ENCODE measurements at places on chromosomes 1 and 21. TPM values are rescaled to one million over a fixed set of nuclear protein-coding genes. Genes with fewer than 3 reads are reported as not detected.

Gene GNG4
- 0.69 TPM for total RNA-seq

Gene EPHA10
- total RNA-seq: 0.12 TPM

Gene FCRL5
- total RNA-seq: 0.63 TPM

GRCh38 chr1:172359491-172359999 lies 60.9 kb upstream of the C1orf105 start:
- peaks cover 2% of the 10 kb centered on the region for H3K4me1 ChIP-seq
- H3K27me3 ChIP-seq: no peaks in the 10 kb centered on the region
- H3K36me3 ChIP-seq: no peaks in the 10 kb centered on the region
- DNase-seq: no peak

- no peak for DNase-seq
- no peaks in the 10 kb centered on the region for H3K4me1 ChIP-seq
- H3K4me3 ChIP-seq: no peak overlapping the region
- H3K36me3 ChIP-seq: no peaks in the 10 kb centered on the region
Measured at GRCh38 chr1:51954783-51955182, 35.7 kb downstream of the RAB3B start.

- H3K4me3 ChIP-seq: no peak overlapping the region
- no peaks in the 10 kb centered on the region for H3K36me3 ChIP-seq
- H3K27me3 ChIP-seq: no peaks in the 10 kb centered on the region
Measured at GRCh38 chr1:230517326-230517725, 91.2 kb upstream of the PGBD5 start.

GRCh38 chr1:81558291-81559076 lies 242.2 kb upstream of the ADGRL2 start:
- no peaks in the 10 kb centered on the region for H3K36me3 ChIP-seq
- no peak overlapping the region for H3K27ac ChIP-seq
- H3K4me3 ChIP-seq: no peak overlapping the region
- no peaks in the 10 kb centered on the region for H3K27me3 ChIP-seq
- peaks cover 2% of the 10 kb centered on the region for H3K4me1 ChIP-seq
- no peak for DNase-seq
